Stromal cell of bone marrow (primary cell): ENCODE measurements at places on chromosomes 6 and 20.
A peak's percentile ranks its signal among the peaks of the same experiment; 100 is the strongest.

GRCh38 chr6:157710604-157711003 is 112.4 kb upstream of the SNX9 start:
- DNase-seq: no peak

- DNase-seq: no peak
Measured at GRCh38 chr6:85236636-85237035, 213.2 kb upstream of the NT5E start.

GRCh38 chr20:23519556-23519955 is 28.6 kb downstream of the CST8 start:
- no peak for DNase-seq

DNA sequence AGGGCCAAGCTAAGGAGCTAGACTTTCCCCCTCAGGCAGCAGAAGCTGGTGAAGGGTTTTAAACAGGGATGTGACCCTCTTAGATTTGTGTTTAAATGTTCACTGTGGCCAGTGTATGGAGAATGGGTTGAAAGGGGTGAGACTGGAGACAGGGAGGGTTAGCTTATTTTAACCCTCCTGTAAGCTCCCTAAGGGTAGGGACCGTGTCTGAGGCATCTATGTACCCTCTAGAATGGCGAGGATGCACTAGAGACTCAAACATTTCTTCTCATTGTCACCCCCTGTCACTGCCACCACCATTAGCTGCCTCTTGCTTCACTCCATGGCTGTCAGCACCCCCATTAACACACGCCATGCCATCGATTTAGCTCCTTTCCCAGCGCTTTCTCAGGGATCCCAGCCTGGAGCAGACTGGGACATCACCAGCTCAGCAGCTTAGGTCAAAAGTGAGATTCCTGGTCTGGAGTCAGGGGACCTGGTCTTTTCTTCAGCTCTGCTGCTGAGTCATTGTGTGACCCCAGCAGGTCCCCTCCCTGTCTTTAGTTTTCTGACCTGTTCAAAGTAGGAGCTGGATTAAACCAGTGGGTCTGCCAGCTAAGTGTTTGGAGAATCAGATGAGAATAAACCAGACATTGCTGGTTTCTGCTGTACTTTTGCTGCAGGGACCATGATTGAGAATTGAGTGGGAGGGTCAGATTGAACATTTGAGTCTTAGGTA is 1.1 kb upstream of the SLC22A7 start:
- DNase-seq: no peak

DNA sequence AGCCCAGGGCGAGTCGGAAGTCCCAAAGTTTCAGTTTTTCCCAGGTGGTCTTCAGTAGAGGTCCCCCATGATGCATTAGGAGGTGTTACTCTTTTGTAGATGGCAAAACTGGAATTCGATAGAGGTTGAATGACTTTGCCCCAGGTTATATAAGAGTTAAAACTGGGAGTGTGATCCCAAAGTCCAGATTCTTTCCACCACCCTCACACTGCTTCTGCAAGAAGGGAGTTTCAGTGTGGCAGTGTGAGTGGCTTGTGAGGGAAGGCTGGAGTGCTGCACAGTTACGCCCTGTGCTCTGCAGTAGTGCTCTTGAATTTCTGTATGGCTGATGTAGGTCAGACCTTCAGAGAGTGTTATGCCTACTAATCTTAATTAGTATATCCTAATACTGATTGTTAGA is 29.8 kb downstream of the NDUFAF5 start:
- DNase-seq: no peak

DNA sequence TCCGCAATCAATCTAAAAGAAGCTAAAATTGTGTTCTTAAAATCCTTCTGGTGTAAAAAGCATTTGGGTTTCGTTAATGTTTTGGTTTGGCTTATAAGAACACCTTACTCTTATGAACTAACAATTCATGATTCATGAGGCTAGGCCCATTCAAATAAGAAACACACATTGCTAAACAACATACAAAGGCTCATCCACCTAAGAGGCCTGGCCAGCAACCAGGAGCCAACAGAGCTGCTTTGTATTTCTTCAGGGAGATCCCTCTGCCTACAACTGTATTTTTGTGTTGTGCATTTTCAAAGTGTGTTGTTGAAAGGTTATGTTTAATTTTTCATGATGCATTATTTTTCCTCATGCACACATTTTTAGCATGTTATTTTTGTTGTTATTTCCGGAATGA is 98.6 kb downstream of the PTPRK start:
- no peak for DNase-seq

- DNase-seq: peak; percentile 42
Measured at GRCh38 chr6:158460602-158461169, 99.2 kb upstream of the TMEM181 start.

DNA sequence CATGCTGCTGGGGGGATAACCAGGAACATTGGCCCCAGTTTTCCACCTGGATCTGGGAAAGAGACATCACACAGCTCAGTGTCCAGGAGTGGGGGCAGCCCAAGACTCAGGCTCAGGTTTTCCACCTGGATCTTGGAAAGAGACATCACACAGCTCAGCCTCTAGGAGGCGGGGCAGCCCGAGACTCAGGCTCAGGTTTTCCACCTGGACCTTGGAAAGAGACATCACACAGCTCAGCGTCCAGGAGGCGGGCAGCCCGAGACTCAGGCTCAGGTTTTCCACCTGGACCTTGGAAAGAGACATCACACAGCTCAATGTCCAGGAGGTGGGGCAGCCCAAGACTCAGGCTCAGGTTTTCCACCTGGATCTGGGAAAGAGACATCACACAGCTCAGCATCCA is 361.6 kb downstream of the THBS2 start:
- no peak for DNase-seq

- DNase-seq: no peak
Measured at GRCh38 chr6:37570482-37571133, 70.9 kb upstream of the CCDC167 start.

DNA sequence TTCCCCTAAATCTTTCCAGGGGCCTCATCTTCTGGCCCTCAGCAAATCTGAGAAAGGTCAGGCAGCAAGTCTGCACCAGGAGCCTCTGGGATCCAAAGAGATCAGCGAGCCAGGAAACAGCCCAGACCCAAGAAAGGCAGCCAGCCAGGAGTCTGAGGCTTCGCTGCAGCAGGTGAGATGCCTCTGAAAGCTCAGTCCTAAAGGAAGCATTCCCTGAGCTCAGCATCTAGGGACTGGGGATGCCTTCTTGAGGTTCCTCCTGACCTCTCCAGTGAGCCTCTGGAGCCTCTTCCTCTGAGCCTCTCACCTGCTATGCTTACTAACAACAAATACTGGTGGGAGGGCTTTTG is 118.8 kb upstream of the MAFB start:
- no peak for DNase-seq

- no peak for DNase-seq
Measured at GRCh38 chr20:53652859-53653517, 59.3 kb upstream of the ZNF217 start.

GRCh38 chr6:84466511-84466910 is 239.1 kb upstream of the CEP162 start:
- peak; percentile 21 for DNase-seq

GRCh38 chr6:166258854-166259276 is 49.3 kb downstream of the PRR18 start:
- no peak for DNase-seq

DNA sequence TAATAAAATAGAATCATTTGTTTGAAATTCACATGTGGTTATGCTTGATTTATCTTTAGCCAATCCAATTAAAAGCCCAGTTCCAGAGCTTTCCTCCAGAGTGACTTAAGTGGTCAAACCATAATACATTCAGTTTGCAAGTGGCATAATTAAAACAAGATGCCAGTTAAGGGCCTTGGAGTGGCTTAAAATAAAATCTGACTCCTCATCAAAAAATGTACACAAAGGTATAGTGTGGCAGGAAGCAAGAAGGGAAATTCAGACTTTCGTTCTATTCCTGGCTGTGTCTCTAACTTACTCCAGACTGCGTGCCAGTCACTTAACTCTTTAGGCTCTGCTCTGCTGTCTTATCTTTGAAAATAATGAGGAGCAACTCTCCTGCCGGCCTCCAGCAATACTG is 251.3 kb upstream of the PRND start:
- no peak for DNase-seq

DNA sequence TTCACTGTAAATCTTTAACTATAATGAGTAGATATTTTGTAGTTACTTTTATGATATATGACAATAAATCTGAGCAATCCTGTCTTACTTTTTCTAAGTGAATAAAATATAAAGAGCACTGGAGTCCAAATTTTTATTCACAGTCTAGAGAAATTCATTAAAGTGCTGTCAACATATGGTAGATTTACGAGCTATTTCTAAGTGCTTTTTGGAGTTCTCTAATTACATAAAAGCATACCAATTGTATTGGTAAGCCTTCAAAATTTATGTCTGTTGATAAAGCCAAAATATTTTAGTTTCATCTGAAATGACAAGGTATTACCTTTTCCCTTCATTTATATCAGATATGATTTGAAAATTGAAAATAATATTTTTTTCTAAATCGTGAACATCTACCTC is 75.4 kb downstream of the MAN1A1 start:
- no peak for DNase-seq

DNA sequence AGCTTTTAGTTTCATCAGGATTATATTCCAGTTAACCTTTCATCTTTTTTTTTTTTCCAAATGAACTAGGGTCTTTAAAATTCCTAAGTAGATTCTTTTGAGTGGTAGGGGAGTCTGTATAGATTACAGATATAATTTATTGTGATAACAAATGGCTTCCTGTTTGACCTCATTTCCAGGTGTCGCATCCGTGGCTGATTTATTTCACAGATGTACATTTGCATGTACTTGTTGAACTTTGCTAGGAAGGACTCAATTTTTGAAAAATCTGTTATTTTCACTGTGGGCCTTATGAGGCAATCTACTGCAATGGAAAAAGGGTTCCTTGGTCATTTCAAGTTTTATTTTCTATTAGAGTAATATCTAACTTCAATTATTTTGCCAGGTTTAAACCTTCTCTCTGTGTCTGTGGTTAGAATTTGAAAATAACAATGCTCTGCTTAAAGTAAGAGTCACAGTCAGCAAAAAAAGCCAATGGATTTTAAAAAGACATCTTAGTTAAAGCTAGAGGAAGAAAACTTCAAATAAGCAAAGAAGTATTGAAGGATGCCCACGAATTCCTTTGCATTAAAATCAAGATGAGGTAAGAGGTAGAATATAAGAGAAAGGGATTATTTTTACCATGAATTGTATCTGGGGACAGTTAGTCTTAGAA is 57.9 kb downstream of the SAMD5 start:
- DNase-seq: no peak

GRCh38 chr6:3282476-3283236 is 23.9 kb downstream of the PSMG4 start:
- peak; percentile 25 for DNase-seq

DNA sequence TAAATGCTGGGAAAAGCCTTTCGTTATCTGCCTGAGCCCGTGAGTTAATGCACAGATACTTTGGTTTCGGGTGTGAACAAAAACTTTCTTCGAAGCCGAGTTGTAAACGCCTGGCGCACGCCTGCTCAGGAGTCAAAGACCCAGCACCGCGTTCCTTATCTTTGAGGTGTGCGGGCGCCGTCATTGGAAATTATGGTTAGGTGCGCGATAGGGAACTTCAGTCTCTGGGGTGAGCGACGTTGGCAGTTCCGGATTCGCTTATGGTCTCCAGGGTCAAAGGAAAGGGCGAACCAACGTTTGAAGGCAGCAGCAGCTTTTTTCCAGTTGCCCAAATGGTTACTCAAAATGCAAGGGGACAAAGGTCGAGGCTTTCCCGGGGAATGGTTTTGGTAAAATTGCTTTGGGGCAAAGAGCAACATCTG is 853 bp downstream of the SLC22A3 start:
- no peak for DNase-seq

DNA sequence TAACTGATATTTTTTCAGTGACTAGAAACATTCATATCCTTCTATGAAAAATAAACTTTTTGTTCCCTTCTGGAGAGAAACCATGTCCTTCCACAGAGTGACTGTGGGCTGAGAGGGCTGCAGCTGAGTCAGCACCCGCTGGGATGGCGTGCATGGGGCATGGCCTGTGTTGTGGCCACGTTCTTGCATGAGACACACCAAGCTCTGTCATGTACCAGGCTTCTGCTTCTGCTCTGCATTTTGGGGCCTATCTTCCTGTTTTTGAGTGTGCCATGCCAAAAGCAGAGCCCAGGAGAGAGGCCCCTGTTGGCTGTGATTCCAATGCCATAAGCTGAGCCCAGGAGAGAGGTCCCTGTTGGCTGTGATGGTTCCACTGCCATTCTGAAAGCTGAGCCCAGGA is 10.8 kb downstream of the APMAP start:
- DNase-seq: peak; percentile 31

- DNase-seq: no peak
Measured at GRCh38 chr6:38012573-38012972, 193.0 kb downstream of the ZFAND3 start.

DNA sequence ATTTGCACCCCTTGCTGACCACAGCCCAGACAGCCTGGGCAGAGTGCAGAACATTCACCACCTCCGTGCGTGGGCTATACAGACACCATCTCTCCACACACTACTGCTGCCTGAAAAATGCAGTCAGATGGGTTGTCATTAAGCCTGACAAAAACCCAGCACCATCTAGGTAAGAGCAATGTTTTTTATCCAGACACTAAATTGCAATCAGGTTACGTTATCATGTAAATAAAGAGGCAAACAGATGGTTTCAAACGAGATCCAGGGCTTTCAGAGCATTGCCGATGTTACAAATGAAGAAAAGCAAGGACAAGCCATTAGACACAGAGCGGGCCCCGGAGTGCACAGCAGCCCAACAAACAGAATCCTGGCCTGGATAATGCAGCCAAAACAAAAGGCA is 269.6 kb downstream of the PKHD1 start:
- no peak for DNase-seq

DNA sequence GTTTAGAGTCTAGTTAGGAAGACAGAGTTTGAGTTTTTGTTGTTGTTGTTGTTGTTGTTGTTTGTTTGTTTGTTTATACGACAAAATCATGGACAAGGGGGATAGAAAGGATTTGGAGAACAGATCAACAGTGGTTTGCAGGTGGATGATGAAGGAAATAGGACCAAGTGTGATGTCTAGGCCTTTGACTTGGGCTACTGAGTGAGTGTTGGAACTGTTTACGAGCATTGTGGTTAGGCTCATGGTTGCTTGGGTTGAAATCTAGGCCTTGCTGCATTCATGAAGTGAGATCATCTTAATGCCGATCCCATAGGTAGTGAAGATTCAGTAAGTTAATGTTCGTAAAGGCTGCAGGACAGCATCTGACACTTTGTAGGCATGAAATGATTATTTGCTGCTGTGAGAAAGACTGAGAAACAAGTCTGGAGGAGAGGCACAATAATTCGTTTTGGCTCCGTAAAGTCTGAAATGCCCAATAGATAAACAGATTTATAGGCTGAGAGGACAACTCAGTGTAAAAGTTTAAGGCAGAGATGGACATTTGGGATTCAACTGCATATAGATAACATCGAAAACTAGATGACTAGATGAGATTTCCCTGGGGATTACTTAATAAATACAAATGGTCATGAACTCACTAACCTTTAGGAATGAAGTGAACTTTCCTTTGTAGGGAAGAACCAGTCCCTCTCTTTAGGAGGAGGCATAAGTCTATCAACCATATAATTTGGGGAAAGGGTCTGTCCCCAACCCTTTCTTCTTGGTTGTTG is 70.0 kb downstream of the HDDC2 start:
- no peak for DNase-seq
